ENCODE measurements at places on chromosomes 6 and 20.

- no peak for DNase-seq
These were observed 6.1 kb downstream of the UBE2J1 start for GRCh38 chr6:89346433-89346832.

DNA sequence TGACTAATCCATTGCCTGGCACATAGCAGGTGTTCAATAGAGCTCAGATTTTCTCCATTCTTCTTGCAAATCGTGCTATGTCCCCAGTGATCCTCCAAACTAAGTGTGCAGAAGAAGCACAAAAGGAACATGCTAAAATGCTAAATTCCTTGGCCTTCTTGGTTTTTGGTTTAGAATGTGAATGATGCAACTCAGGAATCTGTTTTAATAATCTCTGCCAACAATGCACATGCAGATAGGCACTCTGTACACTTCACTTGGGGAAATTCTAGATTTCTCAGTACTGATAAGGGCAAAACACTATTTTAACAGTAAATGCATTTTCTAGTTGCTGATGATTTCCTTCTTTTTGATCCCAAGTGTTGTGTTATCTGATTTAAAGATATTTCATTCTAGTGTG is 35.2 kb downstream of the SLC22A1 start:
- no peak for DNase-seq

DNA sequence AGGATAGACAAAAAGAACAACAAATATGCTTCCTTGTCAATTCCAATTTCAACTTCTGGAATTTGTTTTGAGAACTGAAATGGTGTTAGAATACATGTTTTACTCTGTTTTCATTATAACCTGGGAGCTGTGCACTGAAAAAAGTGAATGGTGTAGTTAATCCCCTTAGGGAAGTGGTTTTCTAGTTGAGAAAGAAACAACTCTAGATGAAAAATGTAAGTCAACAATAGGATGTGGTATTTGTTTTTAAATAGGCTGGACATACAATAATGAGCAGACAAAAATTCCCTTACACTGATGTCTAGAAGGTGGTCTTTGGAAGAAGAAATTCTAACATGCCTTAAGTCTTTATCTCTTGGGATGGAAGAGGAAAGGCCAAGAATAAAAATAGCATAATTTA is 59.9 kb upstream of the TINAG start:
- DNase-seq = no peak

- DNase-seq = no peak
These were observed 31.5 kb upstream of the SULF2 start for GRCh38 chr20:47816487-47817451.

DNA sequence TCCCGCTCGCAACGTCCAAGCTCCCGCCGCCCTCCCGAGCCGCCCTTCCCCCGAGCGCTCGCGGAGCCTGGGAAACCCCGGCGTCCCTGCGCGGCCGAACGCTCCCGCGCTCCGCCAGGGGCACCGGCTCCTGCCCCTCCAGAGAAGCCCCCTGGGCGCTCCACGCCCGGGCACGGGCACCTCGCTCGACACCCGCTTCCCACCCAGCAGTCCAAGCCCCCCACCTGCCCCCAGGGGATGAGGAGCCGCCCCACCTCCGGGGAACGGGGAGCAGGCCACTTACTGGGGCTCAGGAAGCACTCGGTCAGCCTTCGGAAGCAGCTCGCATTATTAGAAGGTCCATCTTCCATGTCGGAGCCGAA is 1.4 kb downstream of the PDE10A start:
- DNase-seq = no peak

GRCh38 chr20:4108495-4109306 is 93.3 kb upstream of the RNF24 start:
- peak; percentile 85 for DNase-seq

DNA sequence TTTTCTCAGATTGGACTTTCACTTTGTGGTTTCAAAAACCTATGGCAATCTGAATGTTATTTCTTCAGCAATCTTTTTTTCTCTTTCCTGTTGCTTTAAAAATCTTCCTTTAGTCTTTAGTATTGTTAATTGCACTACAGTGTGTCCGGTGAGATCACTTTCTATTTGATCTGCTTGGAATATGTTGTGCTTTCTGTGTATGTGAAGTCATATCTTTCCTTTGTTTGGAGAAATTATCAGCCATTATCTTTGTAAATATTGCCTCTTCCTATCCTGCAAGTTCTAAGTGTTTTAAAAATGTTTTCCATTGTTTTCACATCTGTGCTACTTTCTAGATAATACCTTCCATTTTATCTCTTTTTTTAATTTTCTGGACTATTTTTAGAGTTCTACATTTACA is 171.4 kb upstream of the PRSS16 start:
- DNase-seq = no peak

DNA sequence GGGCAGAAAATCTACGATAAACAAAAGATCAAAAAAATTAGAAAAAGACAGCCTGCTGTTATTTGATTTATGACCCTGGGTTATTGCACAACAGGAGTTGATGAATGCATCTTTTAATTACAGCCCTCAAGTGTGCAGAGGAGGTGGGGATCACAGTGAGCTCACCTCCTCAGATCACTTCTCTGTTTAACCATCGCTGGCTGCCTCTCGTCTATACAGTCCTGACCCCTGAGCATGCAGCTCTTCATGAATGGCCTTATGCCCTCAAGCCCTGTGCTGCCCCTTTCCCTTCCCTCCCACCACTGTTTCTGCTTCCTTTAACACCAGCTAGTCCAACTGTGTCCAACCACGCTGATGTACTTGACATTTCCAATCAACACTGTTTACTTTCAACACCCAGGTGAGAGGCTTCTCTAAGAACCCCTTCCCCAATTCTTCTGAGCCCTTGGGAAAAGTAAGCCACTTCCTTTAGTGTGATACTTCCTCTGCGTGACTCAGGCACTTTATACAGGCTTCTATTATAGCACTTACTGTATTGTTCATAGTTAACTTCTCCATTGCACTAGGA is 60.6 kb upstream of the RIPOR2 start:
- no peak for DNase-seq

DNA sequence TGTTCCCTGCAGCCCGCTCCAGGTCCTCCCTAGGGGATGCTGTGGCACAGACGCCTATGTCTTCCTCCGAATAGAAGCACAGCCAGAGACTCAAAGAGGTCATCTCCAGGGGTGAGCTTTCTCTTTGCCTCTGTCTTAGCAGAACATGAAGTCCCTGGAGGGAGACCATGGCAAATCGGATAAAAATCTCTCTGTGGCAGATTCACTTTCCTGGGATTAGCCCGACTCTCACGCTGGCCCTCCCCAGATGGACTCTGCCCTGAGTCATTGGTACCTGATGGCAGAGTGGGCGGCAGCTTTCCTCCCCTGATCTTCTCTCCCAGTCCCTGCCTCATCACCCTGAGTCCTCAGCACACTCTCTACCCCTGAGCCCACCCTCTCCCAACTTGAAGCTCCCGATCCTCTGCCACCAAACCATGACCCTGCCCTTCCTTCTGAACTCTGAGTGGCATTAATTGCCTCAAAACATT is 58.0 kb upstream of the CCDC167 start:
- DNase-seq = no peak

- peak; percentile 50 for DNase-seq
These were observed 49.7 kb downstream of the KLHL31 start for GRCh38 chr6:53615633-53616449.

Measured in hematopoietic multipotent progenitor cell treated with erythropoietin and hydrocortisone succinate and interleukin-3 and kit ligand, for 17 days (in vitro differentiated cells).